Panc1 (cell line): ENCODE measurements at places on chromosomes 11 and 22.

DNA sequence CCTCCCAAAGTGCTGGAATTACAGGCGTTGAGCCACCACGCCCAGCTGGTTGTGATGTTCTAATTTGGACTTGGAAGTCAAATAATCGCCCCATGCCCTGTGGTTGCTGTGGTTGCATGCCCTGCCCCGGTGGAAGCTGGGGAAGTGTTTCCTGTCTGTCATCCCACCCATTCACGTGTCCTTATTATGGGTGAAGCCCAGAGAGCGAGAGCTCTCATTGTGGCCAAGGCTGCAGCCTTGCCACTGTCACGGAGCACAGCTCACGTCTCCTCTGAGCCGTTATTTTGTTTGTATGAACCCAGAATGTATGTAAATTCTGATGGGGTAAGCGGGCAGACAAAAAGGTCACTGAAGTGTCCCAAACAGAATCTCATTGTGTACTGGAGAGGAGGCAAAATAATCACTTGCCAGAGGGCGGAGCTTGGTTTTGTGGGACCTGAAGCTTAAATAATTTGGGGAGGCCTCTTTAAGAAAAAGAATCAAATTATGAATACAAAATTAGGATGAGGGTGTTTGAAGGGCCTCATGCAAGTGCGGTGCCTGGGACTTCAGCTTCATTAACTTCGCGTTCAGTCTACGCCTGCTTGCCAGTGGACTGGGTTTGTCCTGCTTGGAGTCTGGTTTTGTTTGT is 25.8 kb upstream of the TREH start:
- no peak for DNase-seq

- no peak for DNase-seq
These were observed 95.3 kb downstream of the CCDC83 start for GRCh38 chr11:85950317-85951048.

- no peak for DNase-seq
These were observed 13.6 kb downstream of the CHEK2 start for GRCh38 chr22:28728002-28728401.

DNA sequence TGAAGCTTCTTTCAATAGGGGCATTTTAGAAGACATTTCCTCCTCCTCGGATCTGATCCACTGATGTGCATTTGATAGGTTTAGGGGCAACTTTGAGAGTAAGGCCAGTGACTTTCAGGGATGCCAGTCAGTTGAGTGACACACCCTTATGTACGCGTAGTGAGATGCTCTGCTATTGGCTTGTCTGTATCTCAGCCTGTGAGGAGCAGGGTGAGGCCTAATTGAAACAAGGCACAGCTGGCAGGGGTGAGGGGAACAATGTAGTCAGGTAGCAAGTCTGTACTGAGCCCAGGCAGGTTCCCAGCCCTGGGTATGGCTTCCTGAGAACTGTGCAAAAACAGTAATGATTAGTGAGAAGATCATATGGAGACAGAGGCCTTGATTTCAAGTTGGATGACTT is 61.5 kb downstream of the STIM1 start:
- no peak for DNase-seq

DNA sequence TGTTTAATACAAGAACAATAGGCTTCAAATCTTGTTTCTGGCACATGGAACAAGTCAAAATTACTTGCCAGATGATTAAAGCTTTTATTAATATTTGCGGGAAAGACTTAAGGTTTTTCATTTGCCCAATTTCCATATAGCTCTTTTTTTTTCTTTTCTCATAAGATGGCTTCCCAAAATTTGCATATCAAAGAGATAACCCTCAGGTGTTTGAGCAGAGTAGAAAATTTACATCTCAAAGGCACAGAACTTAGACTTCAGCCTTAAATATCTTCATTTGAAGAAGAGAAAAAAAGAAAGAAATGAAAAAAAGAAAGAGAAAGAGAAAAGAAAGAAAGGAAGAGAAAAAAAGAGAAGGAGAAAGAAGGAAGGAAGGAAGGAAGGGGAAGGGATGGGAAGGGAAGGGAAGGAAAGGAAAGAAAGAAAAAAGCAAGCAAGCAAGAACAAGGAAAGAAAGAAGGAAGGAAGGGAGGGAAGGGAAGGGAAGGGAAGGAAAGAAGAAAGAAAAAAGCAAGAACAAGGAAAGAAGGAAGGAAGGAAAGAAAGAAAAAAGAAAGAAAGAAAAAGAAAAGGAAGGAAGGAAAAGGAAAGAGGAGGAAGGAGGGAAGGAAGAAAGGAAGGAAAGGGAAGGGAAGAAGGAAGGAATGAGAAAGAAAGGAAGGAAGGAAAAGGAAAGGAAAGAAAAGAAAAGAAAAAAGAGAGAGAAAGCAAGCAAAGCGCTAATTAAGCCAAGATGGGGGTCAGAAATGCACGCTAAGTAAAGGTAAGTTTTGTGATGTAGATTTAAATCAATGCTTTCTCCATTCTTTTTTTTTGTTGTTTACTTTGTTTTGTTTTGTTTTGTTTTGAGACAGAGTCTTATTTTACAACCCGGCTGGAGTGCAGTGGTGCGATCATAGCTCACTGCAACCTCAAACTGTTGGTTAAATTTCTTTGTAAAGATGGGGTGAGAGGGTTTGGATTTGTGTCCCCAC is 20.2 kb upstream of the IFITM3 start:
- DNase-seq, result no peak

GRCh38 chr11:130649801-130650200 is 201.4 kb downstream of the ADAMTS15 start:
- no peak for DNase-seq

DNA sequence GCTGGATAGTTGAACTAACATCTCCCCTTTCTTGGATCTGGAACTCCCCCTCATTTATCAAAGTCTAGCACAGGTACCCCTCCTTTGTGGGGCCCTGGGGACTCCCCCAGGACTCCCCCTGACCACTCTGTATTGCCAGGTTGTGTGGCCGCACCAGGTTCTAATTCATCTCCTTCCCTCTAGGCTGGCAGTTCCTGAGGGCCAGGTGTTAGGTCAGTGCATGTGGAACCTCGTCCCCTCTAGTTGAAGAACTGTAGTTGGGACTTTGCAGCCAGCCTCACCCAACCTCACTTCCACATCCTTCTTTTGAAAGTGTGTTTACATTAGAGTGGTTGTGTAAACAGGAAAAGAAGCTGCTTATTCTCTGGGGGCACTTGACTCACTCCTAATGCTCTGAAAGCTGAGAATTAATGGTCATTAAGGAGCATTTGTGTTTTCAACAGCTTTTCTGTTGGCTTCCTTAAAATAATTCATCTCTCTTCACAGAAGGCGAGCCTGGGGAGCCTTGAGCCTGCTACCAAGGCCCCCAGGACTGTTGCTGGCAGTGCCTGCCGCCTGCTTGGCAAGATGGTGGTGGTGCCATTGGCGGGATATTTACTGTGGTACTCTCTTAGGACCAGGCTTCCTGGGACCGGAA is 11.8 kb downstream of the UPB1 start:
- DNase-seq, result no peak

- DNase-seq, result no peak
These were observed 12.4 kb downstream of the GLYATL2 start for GRCh38 chr11:58832056-58832645.

DNA sequence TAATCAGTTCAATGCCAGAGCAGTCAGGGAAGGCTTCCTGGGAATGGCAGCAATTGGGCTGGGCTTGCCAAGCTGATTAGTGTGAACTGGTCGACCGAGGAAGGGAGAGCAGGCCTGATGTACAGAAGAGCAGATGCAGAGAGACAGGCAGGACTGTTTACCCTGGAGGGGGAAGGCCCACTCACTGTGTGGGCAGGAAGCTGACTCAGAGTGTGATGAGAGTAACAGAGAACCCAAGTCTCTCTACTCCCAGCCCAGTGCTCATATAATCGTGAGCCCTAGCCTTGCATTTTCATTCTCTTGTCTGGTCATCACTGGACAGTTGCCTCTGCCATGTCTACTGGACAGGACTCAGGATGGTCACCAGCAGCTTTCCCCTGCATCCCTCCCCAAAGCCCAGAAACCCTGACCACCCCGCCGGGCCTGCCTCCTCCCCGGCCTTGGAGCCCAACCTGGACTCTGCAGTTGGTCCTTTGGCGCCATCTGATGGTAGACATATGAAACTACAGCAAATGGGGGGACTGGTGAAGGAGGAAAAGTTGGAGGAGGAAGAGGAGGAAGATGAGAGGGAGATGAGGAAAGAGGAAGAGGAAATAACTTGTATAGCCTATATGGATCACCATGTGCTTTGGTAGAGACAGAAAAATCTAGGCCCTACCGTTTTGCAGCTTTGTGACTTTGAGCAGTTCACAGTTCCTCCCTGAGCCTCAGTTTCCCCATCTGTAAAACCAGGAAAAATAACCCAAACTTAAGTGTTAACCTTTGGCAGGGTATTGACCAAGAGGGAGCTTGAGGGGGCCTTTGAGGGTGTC is 43.4 kb upstream of the PRDM11 start:
- peak; percentile 42 for DNase-seq

GRCh38 chr11:123166071-123166559 is 28.9 kb downstream of the CLMP start:
- DNase-seq, result no peak
